ENCODE measurements at places on chromosomes 6 and 20. TPM values are rescaled to one million over a fixed set of nuclear protein-coding genes. Genes with fewer than 3 reads are reported as not detected.

- no peak for DNase-seq
These were observed 10.7 kb upstream of the MUC21 start for GRCh38 chr6:30972816-30973215.

GRCh38 chr6:96990989-96991388, 66.5 kb downstream of the KLHL32 start:
- DNase-seq = no peak

The VWA7 gene
- 2.4 TPM for total RNA-seq

The ZSWIM1 gene
- 32.6 TPM for total RNA-seq
